ENCODE measurements at places on chromosomes 6 and 20.

- DNase-seq: no peak
Measured at GRCh38 chr6:38192487-38192886, 373.0 kb downstream of the ZFAND3 start.

- DNase-seq: no peak
Measured at GRCh38 chr6:17707371-17707651, 586 bp upstream of the NUP153 start.

- DNase-seq: no peak
Measured at GRCh38 chr6:52537001-52537753, 39.7 kb downstream of the TRAM2 start.

DNA sequence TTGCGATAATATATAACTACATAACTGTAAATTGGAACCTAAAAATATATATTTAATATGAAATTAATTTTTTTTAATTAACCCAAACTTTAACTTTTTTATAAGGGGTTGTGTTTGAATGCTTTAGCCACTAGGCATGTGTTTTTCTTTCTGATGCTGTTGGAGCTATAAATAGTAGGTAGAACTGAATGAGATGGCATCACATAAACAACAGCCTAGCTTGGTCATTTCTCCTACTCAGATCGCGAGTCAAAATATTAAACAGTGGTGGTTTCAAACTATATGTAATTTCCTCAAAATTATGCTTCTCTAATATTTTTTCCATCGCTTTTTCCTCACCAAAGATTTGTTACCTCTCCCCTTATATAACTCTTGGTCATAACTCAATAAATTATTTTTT lies 243.2 kb downstream of the ARID1B start:
- DNase-seq: no peak

DNA sequence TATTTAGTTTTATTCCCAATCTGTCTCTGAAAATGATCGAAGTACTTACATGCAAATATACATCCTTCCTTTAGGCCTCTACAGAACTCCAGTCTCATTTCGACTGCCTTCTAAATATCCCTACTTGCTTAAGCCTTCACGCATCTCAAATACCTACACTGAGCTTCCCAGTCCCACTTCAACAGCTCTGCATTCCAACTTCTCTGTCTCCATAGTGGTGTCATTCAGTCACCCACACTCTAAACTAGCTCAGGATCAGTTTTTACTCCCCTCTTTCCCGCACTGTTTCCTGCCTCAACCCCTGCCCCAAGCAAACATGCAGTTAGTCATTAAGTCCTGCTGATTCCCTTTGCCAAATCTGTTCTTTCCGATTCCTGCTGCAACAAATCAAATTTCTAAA lies 91.8 kb upstream of the PREP start:
- DNase-seq: no peak

- no peak for DNase-seq
Measured at GRCh38 chr20:4844751-4845465, 123.2 kb downstream of the PRND start.

DNA sequence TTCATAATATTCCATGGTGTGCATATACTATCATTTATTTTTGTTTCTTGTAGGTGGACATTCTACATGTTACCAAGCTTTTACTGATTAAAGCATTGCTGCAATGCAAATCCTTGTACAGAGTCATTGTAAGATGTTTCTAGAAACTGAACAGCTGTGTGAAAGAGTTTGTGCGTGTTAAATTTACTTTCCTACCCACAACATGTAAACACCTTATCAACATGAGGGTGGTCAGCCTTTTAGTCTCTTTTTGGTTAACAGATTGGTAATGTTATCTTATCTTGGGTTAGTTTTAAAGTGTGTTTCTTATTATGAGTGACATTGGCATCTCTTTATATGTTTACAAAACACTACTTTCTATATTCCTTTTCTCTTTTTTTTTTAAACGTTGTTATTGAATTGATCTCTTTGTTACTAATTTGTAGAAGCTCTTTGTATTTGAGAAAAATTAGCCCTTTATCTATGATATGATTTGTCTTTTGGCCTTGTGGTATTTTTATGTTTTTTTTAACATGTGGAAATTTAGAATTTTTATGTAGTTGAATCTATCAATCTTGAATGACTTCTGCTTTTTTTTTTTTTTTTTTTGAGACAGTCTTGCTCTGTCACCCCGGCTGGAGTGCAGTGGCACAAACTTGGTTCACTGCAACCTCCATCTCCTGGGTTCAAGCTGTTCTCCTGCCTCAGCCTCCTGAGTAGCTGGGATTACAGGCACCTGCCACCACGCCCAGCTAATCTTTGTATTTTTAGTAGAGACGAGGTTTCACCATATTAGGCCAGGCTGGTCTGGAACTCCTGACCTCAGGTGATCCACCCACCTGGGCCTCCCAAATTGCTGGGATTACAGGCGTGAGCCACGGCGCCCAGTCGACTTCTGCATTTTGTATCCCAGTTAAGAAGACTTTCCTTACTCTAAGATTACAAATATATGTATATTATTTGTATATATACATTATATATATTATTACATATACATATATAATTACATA lies 112.1 kb downstream of the TCP11 start:
- no peak for DNase-seq

GRCh38 chr6:138461647-138462046 lies 37.6 kb downstream of the NHSL1 start:
- no peak for DNase-seq

- DNase-seq: no peak
Measured at GRCh38 chr6:144689503-144690040, 404.4 kb downstream of the UTRN start.

DNA sequence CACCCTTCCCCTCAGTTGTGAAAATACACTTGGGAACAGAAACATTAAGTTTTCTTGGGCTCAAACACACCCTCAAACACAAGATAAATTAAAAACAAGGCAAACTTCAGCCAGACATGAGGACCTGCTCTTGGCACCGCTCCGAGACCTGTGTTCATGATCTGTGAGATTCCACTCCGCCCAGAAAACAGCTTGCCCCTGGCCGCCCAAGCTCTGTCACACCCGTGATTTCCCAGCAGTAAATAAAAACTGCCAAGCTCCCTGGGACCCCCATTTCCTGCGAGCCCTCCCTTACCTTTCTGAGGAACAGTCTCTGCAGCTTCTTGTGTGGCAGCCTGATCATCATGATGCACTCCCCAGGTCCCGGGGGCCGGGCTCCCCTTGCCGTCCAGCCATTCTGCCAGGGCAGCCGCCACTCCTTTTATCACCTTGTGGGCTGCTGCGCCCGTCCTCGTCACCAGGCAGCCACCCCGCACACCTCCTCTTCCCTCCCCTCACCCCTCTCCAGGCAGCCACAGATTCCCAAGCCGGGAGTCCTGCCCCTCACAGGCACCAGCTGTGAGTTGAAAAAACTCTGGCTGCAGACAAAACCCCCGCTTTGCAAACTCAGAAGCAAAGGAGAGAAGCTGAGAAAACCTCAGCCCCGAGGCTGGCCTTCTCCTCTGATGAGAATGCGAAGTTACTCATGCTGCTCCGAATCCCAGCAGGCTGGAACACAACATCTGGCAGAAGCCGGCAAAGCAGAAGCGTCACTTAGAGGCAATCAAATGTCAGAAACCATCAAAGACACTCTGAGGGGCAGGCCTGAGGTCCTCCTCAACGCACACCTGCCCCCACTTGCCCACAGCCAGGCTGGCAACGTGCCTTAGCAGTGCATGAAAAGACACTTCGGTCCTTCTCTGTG lies 130.4 kb upstream of the RPS6KA2 start:
- no peak for DNase-seq

GRCh38 chr6:64083261-64083660 lies 447.7 kb downstream of the PHF3 start:
- no peak for DNase-seq

GRCh38 chr6:106488494-106489370 lies 128.2 kb downstream of the CRYBG1 start:
- no peak for DNase-seq

DNA sequence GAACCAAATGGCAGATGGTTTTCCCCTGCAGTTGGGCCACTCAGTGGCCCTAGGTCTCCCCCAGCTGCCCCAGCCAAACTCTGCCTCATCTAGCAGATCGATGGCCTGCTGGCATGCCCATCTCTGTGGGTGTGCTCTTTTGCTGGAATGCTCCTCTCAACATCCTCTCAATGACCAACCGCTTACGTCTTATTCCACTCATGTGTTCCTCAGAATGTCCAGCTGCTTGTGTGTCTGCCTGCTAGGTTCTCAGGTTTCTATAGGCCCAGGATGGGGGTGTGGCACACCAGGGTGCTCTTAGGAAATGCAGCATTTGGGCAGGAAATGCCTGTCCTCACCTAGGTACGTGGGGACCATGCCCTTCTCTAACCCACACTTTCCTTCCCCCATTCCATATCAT lies 509.9 kb upstream of the SYNCRIP start:
- DNase-seq: no peak

- DNase-seq: no peak
Measured at GRCh38 chr6:164870164-164870563, 439.2 kb downstream of the C6orf118 start.

GRCh38 chr6:127904160-127904559 lies 3.3 kb upstream of the THEMIS start:
- DNase-seq: no peak

Data from stimulated activated CD4-positive, alpha-beta T cell treated with anti-CD3 and anti-CD28 coated beads, Interleukin-1b, Interleukin-23, amount 100 ng/mL, for 4 hours (primary cell).